ENCODE measurements at places on chromosomes 5 and 9. TPM values are rescaled to one million over a fixed set of nuclear protein-coding genes. Genes with fewer than 3 reads are reported as not detected.

DNA sequence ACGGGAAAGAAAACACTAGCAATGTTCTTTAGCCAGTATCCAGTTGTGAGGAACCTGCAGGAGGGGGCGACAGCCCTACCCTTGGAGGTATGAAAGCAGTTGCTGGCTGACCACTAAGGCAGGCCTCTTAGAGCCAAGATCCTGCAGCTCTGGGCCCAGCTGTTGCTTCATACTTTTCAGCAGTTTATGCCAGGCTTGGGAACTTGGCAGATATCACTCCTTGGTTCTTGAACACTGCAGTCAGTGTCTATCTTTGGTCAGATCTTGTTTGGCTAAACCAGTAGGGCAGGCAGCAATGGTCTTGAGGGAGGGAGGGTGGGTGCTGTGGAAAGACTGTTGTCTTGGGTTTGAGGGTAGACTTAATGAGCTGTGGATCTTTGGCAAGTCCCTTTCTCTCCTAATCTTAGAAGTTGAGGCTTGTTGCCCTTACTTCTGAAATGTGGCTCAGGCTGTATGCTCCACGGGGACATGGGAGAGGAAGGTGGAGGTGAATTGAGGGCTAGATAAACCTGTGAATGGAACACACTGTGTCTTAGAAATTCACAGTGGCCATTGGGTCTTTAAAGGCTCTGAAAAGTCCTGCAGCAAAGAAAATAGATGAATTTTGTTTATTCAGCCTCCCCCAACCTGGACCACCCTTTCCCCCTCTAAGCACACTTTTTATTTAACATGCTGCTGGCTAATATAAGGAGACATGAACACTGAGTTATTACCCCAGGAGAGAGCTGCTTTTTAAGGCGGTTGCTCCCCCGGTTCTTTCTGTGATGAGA is 37.5 kb downstream of the ZNF618 start:
- DNase-seq = peak; percentile 59

The PRUNE2 gene
- total RNA-seq = 206 TPM

DNA sequence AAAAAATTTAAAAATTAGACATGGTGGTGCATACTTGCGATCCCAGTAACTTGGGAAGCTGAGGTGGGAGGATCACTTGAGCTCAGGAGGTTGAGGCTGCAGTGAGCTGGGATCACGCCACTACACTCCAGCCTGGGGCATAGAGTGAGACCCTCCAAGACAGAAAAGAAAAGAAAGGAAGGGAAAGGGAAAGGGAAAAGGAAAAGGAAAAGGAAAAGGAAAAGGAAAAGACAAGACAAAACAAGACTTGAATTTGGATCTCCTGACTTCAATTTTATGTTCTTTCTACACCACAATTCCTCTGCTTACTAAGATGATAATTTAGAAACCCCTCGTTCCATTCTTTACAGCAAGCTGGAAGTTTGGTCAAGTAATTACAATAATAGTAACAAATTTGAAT is 88.1 kb downstream of the NR6A1 start:
- DNase-seq = no peak

DNA sequence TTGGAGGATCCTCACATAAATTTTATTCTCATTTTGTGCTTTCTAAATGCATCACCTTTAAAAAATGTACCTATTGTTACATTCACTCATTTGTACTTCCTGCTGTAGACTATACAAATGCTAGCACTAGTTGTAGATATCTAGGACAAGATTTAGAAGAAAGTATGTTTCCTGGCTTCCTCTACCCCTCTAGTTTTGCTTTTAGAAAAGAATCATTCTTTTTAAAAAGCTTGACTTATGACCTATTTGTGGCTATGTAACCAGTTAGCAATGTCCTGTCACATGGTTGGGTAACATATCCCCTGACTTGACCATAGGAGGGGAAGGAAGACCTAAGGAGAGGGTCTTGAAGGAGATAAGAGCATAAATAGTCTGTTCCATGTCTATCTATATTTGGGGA is 13.3 kb downstream of the CAMK4 start:
- DNase-seq = no peak

DNA sequence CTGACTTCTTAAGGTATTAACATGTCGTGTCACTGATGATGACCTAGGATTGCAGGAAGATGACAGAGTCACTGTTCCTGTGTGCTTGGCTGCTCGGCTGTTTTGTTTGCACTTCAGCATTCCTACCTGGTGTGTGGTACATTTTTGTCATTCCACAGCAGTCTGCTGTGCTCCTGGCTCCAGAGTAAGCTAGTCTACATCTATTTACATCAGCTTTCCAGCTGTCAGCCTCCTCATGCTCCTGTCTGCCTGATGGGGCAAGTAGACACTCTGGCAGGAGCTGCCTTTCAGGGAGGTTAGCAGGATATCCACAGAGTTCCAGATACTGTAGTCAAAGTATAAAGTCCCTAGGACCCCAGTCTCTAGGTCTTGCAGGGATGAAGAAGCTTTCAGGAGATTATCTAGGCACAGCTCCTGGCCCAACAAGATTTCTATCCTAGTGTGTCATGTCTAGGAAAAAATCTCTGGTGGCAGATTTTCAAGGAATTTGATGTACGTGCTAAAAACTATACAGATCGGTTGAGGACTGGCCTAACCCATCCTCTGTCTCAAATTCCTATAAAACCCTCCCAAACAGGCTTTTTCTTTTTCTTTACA is 28.4 kb downstream of the RUSC2 start:
- peak; percentile 42 for DNase-seq

- DNase-seq = no peak
Observed at GRCh38 chr5:58046371-58046770, 413.5 kb downstream of the PLK2 start.

The CARD9 gene
- not detected for total RNA-seq

DNA sequence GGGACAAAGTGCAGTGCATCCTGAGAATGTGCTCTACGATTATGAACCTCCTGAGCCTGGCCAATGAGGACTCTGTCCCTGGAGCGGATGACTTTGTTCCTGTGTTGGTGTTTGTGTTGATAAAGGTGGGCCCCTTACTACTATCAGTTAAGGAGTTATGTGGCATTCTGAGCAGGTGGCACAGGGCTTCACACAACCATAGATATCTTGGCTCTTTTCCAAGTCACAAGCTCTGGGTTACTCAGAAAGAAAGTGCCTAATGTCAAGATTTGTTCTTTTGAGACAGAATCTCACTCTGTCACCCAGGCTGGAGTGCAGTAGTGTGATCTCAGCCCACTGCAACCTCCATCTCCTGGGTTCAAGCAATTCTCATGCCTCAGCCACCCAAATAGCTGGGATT is 99.0 kb downstream of the GAPVD1 start:
- DNase-seq = peak; percentile 49

DNA sequence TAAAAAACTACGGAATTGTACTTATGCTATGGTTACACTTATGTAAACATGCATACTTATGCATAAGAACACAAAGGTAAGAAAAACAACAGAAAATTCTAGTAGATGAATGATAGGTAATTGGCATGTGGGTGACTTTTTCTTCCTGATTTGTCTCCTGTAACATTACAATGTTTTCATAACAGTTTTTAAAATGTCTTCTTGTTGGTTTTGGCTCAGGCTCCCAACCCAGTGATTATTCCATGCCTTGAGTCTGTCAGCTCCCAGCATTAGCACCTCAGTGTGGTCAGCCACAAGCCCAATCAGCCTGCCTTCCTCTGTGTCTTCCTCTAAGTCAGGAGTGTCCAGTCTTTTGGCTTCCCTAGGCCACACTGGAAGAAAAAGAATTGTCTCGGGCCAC is 7.9 kb upstream of the FOXE1 start:
- no peak for DNase-seq

- no peak for DNase-seq
Observed at GRCh38 chr9:138044485-138045383, 167.2 kb downstream of the CACNA1B start.

- no peak for DNase-seq
Observed at GRCh38 chr9:105328872-105329718, 84.6 kb downstream of the SLC44A1 start.

GRCh38 chr9:117779760-117780159 is 75.6 kb downstream of the TLR4 start:
- DNase-seq = no peak

The TRPM6 gene
- 18.8 TPM for total RNA-seq

DNA sequence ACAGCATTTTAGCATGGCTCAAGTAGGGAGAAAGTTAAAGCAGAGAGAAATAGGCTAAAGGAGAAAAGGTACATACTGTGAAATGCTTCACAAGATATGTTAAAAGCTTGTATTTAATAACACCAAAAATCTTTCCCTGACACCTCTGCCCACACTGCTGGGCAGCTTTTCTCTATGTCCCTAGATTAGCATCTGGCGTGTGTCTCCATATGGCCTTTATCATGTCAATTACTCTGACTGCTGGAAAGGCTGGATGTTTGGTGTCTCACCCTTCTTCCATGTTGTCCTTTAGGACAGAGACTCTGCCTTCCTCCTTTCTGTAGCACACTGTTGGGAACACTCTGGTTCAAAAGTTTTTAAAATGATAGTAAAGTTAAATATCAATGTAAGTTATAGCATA is 122.5 kb downstream of the OXCT1 start:
- DNase-seq = no peak

The CDH18 gene
- total RNA-seq = not detected

The GGTA1 gene
- total RNA-seq = 19.6 TPM

The SLC6A3 gene
- not detected for total RNA-seq

- no peak for DNase-seq
Observed at GRCh38 chr5:148011398-148012137, 52.2 kb upstream of the SPINK5 start.

- DNase-seq = peak; percentile 60
Observed at GRCh38 chr5:90590-91547, 1.1 kb upstream of the PLEKHG4B start.

The RETREG1 gene
- 21.1 TPM for total RNA-seq

The FGF10 gene
- total RNA-seq = 31.2 TPM

DNA sequence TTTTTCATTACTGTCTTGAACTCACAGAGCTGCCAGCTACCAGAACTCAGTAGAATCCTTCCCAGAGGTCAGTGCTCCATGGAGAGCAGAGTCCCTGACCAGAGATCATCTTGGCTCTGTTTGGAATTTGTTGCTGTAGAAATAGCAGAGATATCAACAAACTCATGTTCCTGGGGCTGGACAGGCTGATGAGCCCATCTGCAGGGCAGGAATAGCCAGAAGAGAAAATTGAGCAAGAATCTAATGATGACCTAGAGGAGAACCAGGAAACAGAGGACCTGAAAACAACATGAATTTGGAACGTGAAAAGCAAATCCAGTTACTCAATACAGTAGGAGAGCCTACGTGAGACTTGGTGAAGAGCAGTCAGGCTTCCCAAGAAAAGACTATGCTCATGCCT is 437.8 kb downstream of the PLK2 start:
- DNase-seq = no peak

The UBTD2 gene
- 5.3 TPM for total RNA-seq

- DNase-seq = peak; percentile 9
Observed at GRCh38 chr5:167743695-167744464, 547.6 kb upstream of the WWC1 start.

Measured in stomach (tissue), 19 donors.